CD4-positive, alpha-beta T cell treated with Interleukin-17A for 4 hours (primary cell): ENCODE measurements at places on chromosomes 5 and 9.

- no peak for DNase-seq
Measured at GRCh38 chr5:126864042-126864688, 87.2 kb downstream of the LMNB1 start.

- DNase-seq, result no peak
Measured at GRCh38 chr5:74888117-74888516, 21.9 kb upstream of the FAM169A start.

DNA sequence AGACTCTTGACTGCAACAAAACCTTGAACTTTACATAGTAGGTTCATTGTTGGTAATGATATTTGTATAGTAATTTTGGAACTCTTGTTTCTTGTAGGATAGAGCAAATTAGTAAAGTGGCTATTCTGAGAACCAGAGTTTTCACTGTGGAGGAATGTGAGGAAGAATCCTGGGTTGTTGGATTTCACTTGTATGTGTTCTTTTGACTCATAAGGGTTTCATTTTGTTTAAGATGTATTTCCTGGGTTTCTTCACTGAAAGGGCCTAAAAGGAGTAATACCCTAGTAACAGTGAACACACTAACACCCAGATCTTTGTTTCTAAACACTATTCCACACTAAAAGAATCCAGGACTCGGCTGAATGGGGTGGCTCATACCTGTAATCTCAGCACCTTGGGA lies 20.1 kb downstream of the TTC1 start:
- DNase-seq, result no peak

DNA sequence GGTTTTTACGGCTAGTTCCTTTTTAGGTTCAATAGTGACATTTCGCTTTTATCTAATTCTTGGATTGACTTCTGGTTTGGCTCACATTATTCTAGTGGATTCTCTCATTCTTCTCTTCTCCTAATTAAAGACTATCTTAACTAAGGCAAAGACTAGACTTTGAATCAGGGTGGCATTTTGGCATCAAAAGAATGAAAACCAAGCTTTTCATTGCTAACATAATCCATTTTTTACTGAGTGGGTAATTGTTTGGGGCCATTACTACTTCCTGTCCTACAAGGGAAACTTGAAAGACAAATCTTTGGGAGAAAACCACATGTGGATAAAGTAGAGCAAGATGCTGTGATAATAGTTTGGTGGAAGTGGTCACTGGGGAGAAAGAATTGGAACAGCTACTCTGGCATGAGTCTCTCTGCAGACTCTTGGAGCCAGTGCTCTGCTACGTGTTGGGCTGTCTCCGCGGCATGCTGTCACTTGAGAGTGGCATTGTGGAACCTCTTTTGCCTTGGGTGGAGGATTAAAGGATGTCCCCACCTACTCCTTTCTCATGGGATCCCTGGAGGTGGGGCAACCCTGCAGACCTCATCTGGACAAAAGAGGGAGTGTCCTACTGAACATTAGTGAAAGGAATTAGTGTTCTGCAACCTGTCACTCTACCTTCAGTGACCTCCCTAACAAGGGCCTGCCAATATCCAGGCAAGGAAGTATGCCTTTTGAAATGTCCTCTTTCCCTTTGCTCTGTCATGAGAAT lies 280.4 kb downstream of the PSAT1 start:
- DNase-seq, result no peak

DNA sequence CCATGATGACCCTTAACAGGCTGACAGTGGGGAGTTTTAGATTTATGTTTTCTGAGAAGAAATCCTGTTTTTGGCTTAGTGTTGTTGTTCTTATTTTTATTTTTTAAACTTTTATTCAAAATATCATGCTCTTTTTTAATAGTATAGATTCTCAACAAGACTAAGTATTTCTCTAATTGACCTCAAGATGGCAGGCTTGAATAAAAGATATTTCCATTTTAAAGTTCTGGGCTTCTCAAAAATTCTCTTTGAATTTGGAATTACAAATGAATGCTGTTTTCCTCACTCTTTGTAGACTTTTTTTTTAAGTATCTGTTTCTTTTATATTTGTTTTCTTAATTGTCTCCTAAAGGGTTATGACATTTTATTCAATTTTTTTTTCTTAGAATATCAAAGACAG lies 50.0 kb upstream of the SH3GL2 start:
- no peak for DNase-seq

GRCh38 chr5:2569176-2569575 lies 182.3 kb downstream of the IRX2 start:
- DNase-seq, result no peak
